ENCODE measurements at places on chromosomes 11 and 22. TPM values are rescaled to one million over a fixed set of nuclear protein-coding genes. Genes with fewer than 3 reads are reported as not detected.

- no peak for ATAC-seq
Measured at GRCh38 chr11:133501643-133502539, 30.4 kb downstream of the OPCML start.

DNA sequence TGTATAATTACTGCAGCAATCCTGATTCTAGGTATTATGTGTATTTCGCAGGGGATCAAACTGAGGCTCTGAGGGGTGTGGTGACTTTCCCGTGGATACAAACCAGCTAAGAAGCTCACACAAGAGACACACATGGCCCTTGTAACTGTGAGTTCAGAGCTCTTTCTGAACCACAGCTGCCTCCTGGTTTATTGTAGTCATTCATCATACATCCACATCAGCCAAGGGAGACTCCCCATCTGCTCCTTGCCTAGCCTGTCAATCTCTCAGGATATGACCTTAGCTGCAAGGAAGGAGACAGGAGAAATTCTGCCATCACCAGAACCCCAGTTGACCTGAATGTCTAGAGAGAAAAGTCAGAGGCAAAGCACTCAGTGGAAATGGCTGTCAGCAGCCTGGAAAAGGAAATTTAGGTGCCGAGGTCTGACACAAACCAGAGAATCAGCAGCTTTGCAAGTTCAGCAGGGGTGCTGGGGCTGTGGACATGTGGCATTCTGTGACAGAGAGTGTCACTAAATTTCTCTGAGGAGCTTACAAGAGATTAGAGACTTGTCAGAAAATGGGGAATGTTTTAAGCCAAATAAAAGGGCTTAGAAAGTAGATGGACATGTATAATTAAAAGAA, 209.5 kb downstream of the AASDHPPT start:
- ATAC-seq: no peak

Gene RAB38
- total RNA-seq: 1.9 TPM

Gene DKK3
- not detected for total RNA-seq

DNA sequence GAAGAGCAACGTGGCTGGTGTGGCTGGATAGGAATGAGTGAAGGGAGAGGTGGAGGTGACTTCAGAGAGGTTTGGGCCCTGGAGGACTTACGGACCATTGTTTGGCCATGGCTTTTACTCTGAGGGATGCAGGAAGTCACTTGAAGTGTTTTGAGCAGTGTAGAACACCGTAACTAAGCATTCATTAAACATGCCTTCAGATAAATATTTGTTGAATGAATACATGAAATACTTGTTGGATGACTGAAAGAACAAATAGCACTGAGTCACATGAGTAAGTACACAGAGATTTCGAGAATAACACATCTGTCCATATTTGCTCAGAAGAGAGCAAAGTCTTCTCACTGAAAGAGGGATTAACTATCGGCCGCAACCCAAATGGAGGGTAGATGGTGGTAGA, 182.7 kb upstream of the SNX19 start:
- no peak for ATAC-seq

DNA sequence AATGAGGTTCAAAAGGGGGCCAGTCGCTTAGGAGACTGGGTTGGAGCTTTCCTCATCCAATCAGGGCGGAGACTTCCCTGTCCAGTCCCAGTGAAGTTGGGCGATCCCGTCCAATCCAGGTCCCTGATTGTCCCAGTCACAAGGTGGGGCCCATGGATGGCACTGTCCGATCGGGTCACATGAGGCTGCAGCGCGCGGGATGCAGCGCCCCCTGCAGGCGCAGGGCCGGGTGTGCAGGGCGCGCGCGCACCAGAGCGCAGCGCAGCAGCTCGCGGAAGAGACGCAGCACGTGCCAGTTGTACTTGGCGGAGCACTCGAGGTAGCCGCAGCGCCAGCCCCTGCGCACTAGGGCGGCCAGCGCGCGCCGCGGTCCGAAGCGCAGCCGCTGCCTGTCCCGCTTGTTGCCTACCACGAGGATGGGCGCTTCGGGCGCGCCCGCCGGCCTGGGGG, 2.3 kb downstream of the RASL10A start:
- ATAC-seq: no peak

Gene TEX54
- total RNA-seq: 0.82 TPM

Gene SLC5A1
- total RNA-seq: not detected

DNA sequence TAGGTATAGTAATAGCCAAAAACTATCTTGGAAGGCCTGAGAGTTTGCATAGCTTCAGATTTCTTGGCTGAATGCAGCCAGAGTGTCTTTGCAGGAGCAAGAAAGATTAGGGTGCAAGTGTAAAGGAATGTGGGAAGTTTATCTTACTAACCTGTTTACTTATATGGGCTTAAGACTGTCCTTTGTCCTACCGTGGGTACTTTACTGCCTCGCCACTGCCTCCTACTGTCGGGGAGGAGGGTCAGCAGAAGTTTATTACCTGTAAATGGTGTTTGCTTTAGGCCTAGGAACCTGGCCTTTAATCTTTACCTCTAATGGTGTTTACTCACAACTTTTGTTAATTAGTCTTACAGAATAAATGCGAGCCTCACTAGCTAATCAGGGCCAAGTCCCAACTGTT, 633.8 kb downstream of the DLG2 start:
- ATAC-seq: no peak

- ATAC-seq: peak; percentile 10
Measured at GRCh38 chr11:61297746-61298145, 2.6 kb upstream of the VWCE start.

DNA sequence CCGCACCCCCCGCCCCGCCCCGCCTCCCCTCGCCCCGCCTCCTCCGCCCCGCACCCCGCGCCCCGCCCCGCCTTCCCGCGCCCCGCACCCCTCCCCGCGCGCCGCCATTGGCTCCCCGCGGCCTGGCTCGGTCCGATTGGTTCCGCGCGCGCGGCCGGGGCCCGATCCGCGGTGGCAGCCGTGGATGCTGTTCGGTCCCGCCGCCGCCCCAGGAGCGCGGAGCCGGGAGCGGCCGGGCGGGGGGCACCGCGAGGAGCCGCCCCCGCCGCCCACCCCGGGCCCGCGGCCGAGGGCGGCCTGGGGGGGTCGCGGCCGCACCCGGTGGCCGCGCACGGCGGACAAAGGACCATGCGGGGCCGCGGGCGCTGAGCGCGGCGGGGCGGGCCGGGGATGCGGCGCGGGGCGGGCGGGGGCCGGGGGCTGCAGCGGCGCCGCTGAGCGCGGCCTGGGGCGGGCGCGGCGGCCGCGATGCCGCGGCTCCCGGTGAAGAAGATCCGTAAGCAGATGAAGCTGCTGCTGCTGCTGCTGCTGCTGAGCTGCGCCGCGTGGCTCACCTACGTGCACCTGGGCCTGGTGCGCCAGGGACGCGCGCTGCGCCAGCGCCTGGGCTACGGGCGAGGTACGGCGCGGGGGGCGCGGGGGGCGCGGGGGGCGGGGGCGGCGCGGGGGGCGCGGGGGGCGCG, at the start of gene B4GALNT4:
B4GALNT4 (plus strand) TSS at position 164 of the 683 bp plus-strand sequence; CDS start at position 469, 305 bp downstream.
- ATAC-seq: peak; percentile 53

Gene DDX10
- 25.0 TPM for total RNA-seq

DNA sequence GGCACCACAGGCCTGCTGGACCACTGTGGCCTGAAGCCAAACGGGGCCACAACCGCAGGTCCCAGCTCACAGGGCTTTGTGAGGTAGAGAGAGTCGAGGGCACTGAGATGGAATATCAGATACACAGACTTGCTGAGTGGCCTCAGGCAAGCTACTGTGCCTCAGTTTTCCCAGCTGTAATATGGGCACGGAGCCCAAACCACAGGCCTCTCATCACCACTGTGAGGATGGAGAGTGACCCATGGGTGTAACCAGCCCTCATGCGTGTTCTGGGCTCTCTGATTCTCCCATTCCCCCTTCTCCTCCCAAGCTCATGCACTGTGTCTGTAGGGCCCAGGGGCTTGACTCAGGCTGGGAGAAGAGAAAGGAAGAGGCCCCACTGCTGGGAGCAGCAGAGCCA, 4.2 kb downstream of the UNC93B1 start:
- no peak for ATAC-seq

- peak; percentile 87 for ATAC-seq
Measured at GRCh38 chr22:46592390-46592872, 27.8 kb upstream of the GRAMD4 start.

Gene CTSW
- total RNA-seq: 5.4 TPM

Gene KCNA4
- total RNA-seq: not detected

- no peak for ATAC-seq
Measured at GRCh38 chr22:44775862-44776261, 23.5 kb downstream of the ARHGAP8 start.

Gene MS4A2
- total RNA-seq: not detected

DNA sequence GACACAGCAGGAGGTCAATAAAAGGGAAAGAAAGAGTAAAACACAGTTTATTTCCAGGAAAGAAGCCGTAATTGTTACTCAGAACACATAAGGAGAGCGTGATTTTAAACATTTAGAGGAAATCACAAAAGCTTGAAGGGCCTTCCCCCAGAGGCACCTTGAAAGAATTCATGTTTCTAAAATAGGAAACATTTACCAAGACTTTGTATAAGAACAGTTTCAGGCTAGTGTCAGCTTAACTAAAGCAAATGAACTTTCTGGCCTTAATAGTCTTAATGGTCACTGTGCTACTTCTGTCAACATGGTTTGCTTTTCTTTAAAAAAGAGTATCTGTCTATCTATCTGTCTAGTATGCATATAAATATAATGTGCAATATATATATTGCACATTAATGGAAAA, 208.8 kb downstream of the CNTN5 start:
- no peak for ATAC-seq

Gene TBX10
- not detected for total RNA-seq

Gene RAB36
- 0.80 TPM for total RNA-seq

- ATAC-seq: no peak
Measured at GRCh38 chr11:1478544-1478943, 8.0 kb downstream of the MOB2 start.

Gene SAA4
- total RNA-seq: not detected

Gene FLRT1
- not detected for total RNA-seq

DNA sequence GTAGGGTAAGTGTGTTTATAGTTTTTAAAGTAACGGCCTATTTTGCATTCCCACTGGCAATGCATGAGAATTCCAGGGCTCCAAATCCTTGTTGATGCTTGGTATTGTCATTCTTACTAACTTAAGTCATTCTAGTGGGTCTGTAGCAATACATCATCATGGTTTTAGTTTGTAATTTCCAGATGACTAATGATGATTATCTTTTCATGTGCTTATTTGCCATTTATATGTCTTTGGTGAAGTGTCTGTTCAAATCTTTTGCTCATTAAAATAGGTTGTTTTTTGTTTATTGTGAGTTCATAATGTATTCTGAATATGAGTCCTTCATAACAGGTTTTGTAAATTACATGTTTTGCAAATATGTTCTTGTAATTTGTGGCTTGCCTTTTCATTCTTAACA, 31.2 kb downstream of the MTMR3 start:
- ATAC-seq: peak; percentile 56

Gene CARNS1
- total RNA-seq: 10.6 TPM

DNA sequence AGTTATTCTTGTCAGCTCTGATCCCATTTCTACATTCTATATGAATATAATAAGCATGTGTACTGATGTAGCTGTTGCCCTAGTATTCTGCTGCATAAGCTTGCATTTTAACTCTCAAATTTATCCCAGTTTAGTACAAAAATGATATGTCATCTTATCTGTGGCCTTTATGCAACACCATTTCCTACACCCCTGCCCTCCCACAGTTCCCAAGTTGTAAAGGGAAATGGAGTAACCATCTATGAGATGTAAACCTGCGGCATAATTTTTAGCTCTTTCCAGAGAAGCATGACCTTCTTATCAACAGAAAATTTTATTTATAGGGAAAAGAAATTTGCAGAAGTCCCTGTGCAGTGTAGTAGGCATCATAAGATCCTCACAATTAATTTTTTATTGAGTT, 18.9 kb upstream of the CARD18 start:
- no peak for ATAC-seq

DNA sequence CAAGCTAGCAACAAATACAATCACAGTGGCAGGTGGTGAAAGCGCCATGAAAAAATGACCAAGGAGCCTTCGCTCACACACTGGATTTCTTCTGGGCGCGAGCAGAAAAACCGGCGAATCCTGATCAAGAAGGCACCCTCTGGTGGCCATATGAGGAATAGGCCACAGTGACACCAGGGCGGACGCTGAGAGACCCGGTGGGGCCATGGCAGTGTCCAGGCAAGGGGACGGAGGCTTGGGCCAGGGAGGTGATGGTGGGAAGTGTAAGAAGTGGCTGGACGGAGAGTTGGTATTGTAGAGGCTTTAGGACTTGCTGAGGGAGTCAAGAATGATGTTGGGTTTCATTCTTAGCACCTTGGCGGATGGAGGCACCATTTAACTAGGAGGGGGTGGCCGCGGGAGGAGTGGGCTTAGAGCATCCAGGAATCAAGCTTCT, 16.9 kb upstream of the RAC2 start:
- peak; percentile 84 for ATAC-seq

DNA sequence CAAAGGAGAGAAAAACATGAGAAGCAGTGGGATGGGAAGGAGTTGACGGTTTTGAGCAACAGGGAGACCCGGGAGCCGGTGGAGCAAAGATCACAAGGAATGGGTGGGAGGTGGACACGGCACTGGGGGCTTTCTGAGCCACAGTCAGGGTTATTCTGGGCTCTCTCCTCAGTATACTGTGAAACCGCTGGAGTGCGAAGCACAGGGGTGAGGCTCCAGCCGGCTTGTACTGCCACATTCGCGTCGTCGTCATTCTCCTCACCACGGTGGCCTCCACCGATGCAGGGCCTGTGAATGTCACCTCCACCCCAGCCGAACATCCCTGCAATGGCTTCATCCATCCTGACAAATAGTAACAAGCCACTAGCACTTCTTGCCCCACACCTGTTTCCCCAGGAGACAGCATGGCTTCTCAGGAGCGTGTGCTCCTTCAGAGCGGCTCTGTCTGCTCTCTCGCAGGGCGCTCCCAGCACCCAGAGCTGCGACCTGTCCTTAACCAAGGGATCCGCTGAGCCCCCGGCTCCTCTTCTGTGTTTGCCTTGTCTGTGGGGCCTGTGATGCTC, 1165.3 kb downstream of the TBC1D22A start:
- ATAC-seq: no peak

- peak; percentile 55 for ATAC-seq
Measured at GRCh38 chr11:59069087-59069486, 17.0 kb upstream of the GLYATL1B start.

DNA sequence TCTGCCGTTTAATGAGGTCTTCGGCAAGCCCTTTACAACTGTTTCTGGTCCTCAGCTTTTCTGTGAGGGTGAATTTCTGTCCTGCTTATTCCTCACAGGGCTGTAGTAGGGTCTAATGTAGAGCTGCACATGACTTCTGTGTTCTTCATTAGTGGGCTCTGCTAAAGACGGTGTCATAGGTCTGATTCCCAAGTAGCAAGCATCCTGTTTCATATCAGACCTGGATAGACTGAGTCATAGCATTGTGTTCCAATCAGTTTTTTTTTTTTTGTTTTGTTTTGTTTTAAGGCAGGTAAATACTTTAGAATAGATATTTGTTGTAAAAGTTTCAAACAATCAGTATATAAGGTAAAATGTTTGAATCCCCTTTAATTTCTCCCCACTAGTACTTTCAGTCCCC, 35.4 kb downstream of the BIRC2 start:
- peak; percentile 48 for ATAC-seq

Gene SAC3D1
- total RNA-seq: 12.3 TPM

DNA sequence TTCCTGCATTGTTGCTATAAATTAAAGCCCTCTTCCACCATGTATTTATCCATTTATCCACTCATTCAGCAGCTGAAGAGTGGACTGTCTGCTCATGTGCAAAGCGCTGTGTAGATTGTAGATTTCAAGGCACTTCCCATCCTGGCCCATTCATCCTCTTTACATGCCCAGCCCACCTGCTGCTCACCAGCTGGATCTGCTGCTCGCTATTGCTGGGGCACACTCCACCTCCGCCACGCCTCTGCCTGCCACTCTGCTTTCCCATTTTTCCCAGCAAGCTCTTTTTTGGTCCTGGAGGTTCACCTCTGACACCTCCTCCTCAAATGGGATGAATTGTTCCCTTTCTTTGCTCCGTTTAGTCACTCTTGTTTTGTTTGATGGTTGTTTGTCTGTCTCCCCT, 48.3 kb downstream of the CEP164 start:
- no peak for ATAC-seq
